ENCODE measurements at places on chromosomes 12 and 14.

DNA sequence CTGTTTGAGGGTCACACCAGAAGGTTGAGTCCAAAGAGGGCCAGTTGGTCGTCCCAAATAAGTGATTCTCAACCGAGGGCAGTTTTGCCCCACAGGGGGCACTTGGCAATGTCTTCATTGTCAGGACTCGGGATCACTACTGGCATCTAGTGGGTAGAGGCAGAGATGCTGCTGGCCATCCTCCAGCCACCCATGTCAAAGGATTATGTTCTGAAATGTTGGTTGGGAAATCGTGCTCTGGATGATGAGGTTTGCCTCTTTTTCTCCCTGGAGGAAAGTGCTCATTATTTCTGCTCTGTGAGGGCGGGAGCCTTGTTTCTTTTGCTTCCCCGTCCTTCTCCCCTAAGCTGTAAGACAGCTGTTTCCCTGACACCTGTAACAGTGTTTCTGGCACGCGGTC is 3.6 kb downstream of the ZNF839 start:
- DNase-seq: no peak

DNA sequence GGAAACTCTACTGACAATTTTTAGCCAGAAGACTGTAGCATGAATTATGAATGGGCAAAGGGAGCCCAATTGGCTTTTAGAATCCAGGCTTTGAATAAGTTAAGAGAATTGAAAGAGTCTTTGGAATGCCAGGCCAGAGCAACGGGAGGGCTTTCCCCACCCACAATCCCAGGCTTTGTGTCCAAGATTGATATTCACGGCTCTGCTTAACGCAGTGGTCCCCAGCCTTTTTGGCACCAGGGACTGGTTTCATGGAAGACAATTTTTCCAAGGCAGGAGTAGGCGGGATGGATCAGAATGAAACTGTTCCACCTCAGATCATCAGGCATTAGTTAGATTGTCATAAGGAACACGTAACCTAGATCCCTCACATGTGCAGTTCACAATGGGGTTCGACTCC is 79.6 kb downstream of the EPS8 start:
- DNase-seq: no peak

GRCh38 chr14:21068521-21069387 is 1.4 kb upstream of the ARHGEF40 start:
- no peak for DNase-seq

- DNase-seq: no peak
Measured at GRCh38 chr12:62224601-62225000, 35.6 kb upstream of the USP15 start.

DNA sequence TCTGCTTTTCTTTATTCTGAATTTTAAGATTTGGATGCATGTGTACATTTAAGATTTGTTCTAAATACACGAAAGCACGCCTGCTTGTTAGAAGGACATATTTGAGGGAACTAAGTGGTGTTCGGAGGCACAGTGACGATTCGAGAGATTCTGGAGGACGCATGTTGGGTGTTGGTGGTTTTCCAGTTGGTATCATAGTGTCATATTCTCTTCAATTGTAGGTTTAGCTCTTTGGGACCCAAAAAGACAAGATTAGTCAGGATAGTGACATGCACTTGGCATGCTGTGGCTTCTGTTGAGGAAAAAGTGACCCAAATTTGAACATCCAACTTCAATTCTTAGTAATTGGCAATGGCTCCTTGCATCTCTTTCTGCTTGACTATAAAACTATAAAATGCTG is 30.1 kb downstream of the PRKCH start:
- DNase-seq: no peak

GRCh38 chr12:39697108-39697507 is 77.5 kb upstream of the ABCD2 start:
- DNase-seq: no peak

DNA sequence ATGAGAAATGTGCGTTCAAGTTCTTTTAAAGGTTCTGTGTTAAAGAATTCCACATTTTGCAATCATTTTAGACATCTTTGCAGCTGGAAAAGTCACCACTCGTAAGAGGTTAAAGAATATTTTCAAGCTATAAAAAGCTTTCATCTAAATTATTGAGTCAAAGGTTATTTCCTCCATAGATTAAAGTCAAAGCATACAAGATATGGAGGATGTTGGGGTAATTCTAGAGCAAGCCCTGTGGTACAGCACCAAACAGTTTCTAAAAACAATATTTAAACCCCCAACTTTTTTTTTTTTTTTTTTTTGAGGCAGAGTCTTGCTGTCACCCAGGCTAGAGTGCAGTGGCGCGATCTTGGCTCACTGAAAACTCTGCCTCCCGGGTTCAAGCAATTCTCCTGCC is 1299.8 kb upstream of the TMEM132C start:
- DNase-seq: no peak

DNA sequence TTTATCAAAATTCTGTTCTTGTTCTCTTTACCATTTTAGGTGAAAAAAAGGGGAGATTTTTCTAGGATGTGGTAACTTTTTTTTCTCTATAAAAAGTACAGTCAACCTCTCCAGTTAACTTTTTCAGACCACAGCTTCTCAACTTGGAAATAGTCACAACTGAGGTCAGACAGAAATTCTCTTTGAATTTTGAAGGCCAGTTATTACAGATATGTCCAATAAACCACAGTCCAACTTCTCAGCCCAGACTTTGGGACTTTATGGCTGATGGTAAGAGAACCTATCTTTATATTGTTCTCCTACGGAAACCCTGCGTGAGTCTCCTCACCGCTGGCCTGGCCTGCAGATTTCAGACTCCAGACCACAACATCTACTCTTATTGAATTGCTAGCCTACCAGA is 176.7 kb downstream of the DACT1 start:
- no peak for DNase-seq

DNA sequence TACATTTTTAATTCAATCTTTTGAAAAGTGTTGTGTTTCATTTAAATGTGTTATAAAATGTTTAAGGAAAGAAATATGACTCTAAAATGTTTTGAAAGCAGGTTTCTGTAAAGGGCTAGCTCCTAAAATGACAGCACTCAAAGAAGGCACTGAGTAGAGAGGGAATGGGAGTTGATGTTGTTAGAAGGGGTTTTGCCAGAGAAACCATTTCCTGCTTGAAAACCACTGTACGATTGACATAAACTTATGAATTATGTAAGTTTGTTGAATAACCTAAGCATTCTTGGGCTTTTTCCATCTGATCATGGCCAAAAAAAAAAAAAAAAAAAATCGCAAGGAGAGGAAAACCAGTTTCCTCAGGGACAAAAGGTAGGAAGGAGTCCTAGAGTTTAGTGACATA is 234.0 kb downstream of the EGLN3 start:
- no peak for DNase-seq

DNA sequence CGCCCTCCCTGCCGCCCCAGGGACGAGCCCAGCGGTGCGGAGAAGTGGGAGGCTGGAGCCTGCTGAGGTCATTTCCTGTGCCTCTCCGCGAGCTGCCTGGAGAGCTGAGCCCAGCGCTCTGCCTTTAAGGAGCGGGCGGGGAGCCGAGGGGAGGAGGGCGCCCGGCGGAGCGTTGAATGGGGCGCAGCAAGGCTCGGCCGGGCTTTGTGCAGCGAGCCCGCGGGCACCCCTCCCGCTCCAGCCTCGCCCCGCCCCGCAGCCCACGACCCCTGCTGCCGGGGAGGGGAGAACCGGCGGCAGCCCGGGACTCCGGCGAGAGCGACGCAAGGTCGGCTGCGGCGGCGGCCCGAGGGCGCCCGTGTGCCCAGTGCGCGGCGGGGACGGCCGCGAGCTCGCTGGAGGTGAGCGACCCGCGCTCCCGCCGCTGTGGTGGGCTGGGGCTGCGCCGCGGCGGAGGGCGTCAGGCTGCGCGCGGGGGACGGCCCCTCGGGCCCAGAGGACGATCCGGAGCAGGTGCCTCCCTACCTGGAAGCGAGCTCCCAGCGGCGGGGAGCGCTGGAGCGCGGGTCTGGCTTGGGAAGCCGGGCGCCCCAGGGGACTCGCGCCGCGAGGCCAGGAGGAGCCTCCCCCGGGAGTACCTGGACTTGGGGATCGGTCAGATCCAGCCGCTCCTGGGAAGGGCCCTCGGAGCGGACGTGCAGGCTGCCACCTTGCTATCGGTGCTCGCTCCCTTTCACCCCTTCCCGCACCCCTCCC is at the start of gene PLEKHH1:
TSS of gene PLEKHH1 (plus strand) at position 293 of the 756 bp plus-strand sequence. CDS start 8,578 bp downstream, outside the sequence.
- no peak for DNase-seq

DNA sequence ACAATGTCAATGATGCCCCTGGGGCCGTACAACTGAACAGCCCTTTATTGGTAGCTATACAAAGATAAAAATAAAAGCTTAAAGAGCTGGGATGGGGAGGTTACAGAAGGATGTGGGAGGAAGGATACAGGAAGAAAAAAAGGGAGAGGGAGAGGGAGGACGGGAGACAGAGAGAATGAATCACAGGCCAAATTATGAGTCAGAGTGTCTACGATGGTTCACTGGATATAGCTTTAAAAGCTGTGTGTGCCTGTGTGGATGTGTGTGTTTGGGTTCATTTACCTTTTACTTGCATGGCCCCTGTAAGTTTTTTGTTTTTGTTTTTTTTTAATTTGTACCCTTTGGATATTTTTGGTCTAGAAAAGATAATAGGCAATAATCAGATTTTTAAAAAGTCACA is 111.9 kb downstream of the CCDC60 start:
- no peak for DNase-seq

GRCh38 chr12:46205294-46205693 is 63.5 kb downstream of the SLC38A1 start:
- DNase-seq: no peak

DNA sequence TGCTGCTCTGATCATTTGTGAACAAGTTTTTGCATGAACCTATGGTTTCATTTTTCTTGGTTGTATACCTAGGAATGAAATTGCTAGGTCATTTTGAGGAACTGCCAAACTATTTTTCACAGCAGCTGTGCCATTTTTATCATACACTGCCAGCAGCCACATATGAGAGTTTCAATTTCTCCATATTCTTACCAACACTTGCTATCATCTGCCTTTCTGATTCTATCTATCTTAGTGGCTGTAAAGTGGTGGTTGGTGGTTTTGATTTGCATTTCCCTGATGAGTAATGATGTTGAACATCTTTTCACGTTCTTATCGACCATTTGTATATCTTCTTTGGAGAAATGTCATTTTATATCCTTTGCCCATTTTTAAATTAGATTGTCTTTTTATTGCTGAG is 146.1 kb downstream of the C12orf75 start:
- DNase-seq: no peak

- DNase-seq: no peak
Measured at GRCh38 chr12:10211101-10211939, 1.4 kb upstream of the GABARAPL1 start.

- no peak for DNase-seq
Measured at GRCh38 chr14:25055992-25056687, 6.2 kb upstream of the STXBP6 start.

DNA sequence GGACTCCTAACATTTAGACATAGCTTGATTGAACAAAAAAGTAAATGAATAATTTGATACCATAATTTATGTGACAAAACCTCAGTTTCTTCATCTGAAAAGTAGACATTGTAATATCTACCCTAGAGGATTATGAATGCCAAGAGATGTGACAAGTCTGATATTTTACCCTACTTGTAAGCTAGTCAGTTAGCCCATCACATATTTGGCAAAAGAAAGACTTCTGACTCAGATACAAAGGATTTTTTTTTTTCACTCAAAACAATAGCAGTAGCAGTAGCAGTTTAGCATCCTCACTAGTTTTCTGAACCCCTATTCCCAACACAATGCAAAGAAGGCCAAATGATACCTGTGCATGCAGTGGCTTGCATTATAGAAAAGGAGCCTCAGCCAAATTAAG is 377.3 kb upstream of the E2F7 start:
- no peak for DNase-seq

DNA sequence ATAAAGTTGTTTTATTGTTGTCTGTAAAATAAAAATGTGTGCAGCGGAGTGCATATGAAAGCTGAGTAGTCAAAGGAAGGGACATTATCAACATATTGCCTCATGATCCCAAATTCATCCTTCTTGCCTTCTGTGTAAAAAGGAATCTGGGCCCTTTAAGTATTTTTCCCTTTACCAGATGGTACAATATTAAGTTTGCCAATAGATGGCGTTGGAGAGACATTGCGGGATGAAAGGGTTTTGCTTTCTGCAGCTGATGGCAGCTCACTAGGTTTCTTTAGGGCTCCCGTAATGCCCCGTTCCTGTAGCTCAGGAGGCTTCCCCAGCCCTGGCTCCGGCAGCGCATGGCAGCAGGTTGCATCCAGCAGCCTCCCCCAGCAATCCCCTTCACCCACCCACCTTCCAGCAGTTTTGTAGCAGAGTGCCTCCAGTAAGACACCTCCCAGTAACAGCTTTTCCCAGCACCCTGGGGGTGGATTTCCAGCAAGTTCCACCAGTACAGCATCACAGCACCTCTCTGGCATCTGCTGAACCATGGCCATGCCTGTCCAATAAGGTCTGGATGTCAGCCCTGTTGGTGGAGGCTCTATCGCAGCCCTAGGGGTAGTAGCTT is 354.4 kb downstream of the MED13L start:
- no peak for DNase-seq

- DNase-seq: no peak
Measured at GRCh38 chr12:108346727-108347710, 7.9 kb upstream of the CMKLR1 start.

DNA sequence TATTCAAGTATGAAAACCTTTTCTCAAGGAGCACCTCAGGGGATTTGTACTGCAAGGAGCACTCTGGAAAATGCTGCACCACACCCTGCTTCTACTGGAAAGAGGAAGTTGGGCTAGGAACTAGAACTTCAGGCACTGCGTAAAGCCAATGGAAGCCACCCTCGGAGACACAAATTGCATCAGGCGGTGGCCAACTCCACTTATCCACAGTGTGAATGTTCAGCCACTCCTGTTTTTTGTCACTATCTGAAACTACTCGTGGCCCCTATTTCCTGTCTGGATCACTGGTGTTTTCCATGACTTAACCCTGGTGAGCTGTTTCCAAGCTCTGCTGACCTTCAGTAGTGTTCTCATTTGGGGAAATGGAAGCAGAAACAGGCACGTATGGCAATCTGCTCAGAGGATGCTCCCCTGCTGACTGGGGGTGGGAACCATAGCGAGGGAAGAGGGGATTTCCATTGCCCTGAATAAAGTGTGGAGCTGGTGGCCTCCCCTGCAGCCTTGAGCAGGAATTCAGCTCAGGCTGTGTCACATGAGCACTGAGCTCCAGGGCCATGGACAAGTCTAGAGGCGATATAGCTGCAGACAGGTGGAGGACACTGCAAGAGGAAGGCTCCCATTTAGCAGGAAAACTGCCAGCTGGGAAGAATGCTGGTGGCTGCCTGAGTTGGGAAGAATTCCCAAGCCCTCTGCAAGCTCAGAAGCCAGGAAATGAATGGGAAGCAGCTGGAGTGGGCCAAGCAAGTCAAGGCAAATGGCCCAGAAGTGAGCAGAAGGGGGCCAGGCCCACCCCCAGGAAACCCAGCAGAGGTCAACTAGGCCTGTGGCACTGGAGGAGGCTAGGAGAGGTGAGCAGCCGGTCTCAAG is 50.5 kb upstream of the RAP1B start:
- DNase-seq: no peak

- DNase-seq: no peak
Measured at GRCh38 chr14:54840336-54840735, 62.3 kb downstream of the GCH1 start.

GRCh38 chr12:131464081-131464480 is 246.8 kb upstream of the SFSWAP start:
- no peak for DNase-seq

Measured in stimulated activated CD4-positive, alpha-beta T cell treated with anti-CD3 and anti-CD28 coated beads, Interleukin-1b, Interleukin-23, amount 100 ng/mL, for 1 hour (primary cell).